ENCODE measurements at places on chromosomes 6 and 20. TPM values are rescaled to one million over a fixed set of nuclear protein-coding genes. Genes with fewer than 3 reads are reported as not detected.

GRCh38 chr6:168884646-168885086 is 369.0 kb downstream of the THBS2 start:
- peak; percentile 55 for DNase-seq

DNA sequence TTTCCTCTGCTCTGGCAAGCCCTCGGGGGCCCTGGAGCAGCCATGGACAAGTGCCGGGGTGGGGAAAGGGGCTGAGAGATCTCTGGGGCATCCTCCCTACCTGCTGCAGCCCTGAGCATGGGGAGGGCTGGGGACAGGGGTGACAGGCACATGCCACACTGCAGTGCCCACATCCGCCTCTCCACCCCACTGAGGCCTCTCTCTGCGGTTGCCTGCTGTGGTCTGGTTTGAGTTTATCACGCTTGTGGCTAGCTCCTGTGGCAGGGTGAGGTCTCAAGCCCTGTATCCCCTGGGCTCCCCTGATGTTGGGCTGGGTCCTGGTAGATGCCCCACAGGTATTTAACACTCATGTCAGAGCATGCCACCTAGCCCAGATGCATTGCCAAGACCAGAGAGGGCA is 52.9 kb upstream of the MLN start:
- DNase-seq: peak; percentile 70

Gene TMEM217
- 0.78 TPM for total RNA-seq

Gene AIF1
- not detected for total RNA-seq

DNA sequence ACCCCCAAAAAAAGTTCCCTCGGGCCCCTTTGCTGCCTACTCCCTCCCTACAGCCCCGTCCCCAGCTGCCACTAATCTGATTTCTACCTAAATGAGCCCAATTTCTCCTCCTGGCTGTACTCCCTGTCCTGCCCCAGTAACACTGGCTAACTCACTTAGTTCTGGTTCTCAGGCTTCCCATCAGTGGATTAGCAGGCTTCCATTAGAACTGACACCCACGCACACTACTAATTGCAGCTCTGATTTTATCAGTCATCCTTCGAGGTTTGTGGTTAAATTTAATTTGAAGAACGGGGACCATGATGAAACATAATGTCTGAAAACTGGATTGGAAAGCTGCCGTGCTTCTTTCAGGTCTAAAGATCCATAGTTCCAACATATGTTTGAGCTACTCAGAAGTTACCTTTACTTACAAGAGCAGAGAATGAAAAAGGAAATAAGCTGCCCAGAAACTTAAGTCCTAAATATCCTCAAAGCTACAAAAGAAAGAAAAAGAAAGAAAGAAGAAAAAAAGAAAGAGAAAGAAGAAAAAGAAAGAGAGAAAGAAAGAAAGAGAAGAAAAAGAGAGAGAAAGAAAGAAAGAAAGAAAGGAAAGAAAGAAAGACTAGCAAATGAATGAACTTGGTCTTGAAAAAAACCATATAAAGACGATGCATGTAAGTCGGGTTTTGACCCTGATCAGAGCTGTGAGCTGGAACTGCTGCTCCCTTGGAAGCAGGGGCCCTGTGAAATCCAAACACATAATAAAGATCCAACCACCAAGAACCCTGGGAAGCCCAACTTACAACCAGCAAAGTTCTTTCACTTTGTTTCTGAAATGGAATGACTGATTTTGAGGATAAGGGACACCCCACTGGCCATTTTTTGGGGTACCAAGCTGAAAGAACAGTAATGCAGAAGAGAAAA is 51.7 kb downstream of the CNKSR3 start:
- peak; percentile 68 for DNase-seq

DNA sequence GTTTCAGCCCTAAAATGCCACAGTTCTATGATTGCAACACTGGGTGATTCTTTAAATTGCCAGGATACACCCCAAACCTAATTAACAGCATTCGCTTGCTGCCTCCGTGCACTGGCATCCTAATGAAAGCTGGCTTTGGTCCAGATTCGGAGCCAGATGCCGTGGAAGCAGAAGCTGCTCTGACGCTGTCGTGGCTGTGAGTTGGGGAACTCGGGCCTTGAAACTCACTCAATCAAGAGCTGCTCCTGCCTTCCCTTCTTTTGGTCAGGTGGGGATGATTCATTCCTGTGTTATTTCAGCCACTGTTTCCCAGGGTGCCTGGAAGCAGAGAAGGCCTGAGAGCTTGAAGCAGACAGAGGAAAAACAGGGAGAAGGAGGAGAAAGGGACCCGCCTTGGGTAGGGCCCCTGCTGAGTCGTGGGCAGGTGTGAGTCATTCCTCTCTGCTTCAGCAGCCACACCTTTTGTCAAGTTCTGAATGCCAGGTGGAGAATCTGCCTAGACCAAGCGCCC is 36.2 kb upstream of the DSP start:
- DNase-seq: peak; percentile 76

Gene TLDC2
- total RNA-seq: not detected

GRCh38 chr6:167474171-167474570 is 149.3 kb downstream of the TTLL2 start:
- DNase-seq: no peak

DNA sequence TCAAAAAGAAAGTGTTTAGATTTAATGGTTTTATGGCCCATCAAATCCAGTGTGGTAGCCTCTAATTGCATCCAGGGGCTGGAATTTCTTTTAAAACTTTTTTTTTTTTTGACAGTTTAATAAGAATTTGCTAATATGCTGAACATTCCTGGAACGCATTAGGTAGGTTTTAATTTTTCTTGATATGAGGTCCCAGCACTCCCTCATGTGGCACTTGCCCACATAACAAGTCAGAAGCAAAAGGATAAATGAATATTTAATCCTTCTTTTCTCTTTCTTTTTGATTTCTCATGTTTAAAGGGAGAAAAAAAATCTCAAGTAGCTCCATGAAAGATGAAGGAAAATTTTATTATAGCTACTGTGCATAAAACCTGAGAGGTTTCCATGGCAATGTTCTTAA is 13.5 kb downstream of the HAO1 start:
- peak; percentile 59 for DNase-seq

- no peak for DNase-seq
These were observed 14.6 kb upstream of the MRPS18A start for GRCh38 chr6:43702171-43702533.

DNA sequence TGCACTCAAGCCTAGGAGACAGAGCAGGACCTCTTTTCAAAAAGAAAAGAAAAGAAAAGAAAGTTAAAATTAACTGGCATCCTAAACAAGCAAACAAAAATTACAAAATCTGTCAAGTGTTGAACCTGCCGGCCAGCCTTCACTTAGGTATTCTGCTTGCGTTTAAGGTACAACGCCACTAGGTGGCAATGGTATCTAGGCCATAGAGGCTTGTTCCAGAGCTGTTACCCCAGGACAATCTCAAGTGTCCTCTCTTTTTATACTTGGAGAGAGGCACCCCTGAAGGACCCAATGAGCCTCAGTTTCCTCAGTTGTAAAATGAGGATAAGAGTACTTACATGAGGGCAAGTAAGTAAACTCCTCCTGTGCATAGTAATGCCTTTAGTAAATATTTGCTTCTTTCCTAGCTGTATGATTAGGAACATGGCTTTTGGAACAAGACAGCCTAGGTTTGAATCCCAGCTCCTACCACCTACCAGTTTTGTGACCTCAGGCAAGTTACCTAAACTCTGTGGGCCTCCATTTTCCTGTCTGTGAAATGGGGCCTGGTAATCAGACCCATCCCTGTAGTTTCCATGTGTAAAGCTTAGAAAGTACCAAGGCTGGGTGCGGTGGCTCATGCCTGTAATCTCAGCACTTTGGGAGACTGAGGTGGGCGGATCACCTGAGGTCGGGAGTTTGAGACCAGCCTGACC is 5.8 kb upstream of the PACSIN1 start:
- DNase-seq: peak; percentile 25

Gene C20orf202
- total RNA-seq: not detected

GRCh38 chr6:154196333-154196885 is 157.4 kb downstream of the OPRM1 start:
- DNase-seq: no peak

GRCh38 chr6:37202788-37203491 is 33.0 kb downstream of the PIM1 start:
- DNase-seq: no peak

DNA sequence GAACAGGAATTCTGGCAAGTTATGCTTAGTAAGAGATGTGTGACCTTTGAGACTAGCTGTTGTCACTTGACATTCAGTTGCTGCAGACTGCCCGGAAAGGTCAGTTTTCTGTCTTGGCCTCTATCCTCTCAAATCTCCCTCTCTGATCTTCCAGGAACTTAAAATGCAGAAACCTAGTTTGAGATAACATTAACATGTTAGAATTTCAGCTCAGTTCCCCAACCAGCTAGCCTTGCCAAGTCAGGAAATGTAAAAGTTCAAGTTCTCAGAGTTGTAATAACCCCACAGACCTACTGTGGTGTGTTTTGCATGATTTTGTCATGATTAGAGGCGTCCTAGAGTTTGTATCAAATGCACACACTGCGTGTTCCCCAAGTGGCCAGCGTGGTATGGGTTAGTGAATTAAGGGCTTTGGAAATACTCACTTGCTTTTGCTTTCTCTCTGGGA is 46.6 kb downstream of the DUSP22 start:
- no peak for DNase-seq

Gene E2F1
- total RNA-seq: 33.3 TPM

DNA sequence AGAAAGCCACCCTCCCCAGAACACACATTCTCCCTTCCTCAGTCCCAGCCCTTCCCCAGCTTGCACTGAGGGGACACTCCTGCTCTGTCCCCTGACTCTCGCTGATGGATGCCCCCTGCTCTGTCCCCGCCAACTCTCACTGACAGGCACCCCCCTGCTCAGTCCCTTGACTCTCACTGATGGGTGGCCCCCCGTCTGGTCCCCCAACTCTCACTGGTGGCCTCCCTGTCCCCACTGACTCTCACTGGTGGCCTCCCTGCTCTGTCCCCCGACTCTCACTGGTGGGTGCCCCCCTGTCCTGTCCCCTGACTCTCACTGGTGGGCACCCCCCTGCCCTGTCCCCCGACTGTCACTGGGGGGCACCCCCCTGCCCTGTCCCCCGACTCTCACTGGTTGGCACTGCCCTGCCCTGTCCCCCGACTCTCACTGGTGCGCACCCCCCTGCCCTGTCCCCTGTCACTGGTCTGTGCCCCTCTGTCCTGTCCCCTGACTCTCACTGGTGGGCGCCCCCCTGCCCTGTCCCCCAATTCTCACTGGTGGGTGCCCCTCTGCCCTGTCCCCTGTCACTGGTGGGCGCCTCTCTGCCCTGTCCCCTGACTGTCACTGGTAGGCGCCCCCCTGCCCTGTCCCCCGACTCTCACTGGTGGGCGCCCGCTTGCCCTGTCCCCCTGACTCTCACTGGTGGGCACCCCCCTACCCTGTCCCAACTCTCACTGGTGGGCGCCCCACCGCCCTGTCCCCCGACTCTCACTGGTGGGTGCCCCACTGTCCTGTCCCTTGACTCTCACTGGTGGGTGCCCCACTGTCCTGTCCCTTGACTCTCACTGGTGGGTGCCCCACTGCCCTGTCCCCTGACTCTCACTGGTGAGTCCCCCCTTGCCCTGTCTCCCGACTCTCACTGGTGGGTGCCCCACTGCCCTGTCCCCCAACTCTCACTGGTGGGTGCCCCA is 60.9 kb downstream of the GINS1 start:
- no peak for DNase-seq

GRCh38 chr6:136318676-136319075 is 29.0 kb upstream of the BCLAF1 start:
- DNase-seq: no peak

- DNase-seq: no peak
These were observed 346.5 kb downstream of the SYNE1 start for GRCh38 chr6:152290693-152291092.

Gene RIMS1
- not detected for total RNA-seq

DNA sequence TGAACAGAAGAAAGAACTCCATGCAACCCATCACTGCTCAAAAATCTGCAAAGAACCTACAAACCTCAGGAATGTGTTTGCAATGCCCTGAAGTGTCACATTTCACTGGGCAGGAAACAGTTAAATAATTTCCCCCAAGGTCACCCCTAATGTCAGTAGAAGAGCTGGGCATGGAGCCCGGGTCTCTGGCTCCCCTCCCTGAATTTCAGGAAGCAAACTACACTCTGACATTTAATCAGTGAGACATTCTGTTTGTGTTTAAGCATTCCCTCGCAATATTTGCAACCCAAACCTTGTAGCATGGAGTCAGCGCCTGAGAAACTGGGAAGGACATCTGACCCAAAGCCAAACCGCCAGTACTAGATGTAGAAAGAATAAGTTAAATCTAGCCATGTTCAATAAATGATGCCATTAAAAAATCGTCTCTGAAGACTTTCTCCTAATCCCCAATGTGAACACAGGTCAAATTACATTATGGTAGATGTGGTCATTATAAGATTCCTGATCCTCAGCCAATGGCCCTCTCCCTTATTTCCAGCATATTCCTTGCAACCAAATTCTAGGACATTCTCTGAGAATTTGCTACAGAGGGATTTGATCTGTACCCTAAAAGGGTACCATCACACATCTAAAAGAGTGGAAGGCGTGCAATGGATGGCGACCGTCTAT is 91.2 kb upstream of the ADTRP start:
- peak; percentile 74 for DNase-seq

- no peak for DNase-seq
These were observed 97.7 kb downstream of the PSMB1 start for GRCh38 chr6:170455335-170455979.

DNA sequence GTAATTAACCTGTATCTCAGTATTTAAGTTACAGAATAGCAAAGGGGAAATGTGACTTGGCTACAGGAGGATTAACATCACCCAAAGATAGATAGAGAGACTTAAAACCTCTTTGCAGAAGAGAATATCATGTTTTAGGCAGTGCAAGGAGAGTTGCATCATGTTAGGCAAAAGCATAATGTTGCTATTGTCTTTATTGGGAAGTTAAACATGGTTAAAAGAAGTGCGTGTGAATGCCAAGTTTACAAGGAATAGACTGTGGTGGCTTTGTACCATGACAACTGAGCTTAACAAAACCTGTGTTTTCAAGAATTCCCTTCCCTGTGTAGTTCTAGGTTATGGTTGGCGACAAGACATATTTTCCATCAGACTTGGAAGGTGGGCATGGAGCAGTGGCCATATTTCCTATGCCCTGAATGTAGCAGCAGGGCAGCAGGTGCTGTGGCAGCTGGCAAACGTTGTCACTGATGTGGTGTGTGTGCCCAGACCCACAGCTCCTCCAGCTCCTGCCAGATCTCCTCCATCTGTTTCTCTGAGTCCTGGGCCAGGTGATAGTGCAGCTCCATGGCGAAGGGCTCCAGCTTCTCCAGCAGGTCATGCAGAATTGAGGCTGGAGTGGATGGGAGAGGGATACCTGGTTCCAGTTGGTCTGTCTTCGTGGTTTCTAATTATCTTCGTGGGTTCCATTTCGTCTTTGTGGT is 163.3 kb downstream of the QRSL1 start:
- DNase-seq: no peak

Data from RPMI7951 (cell line).